Heart left ventricle (tissue), 16 donors: ENCODE measurements at places on chromosomes 7 and 10. TPM values are rescaled to one million over a fixed set of nuclear protein-coding genes. Genes with fewer than 3 reads are reported as not detected.

DNA sequence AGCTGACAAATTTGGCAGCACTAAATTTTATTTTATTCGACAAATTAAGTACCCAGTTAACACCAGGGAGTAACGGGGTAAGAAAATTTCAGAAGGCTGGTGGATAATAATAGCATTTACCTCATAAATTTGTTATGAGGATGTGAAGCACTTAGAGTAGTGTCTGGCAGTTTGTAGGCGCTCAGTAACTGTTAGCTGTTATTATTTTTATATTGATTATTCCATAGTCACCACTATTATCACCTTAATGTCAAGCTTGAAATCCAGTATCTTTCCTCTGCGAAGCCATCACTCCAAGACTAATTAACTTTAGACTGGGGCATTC, 563 bp upstream of the COA1 start:
- no peak for DNase-seq

The MYO1G gene
- 0.13 TPM for total RNA-seq

The SFTPD gene
- total RNA-seq: not detected

- no peak for DNase-seq
Measured at GRCh38 chr10:44069573-44069972, 315.3 kb downstream of the CXCL12 start.

The SEC23IP gene
- total RNA-seq: 36.8 TPM

The BEND7 gene
- 11.9 TPM for total RNA-seq

DNA sequence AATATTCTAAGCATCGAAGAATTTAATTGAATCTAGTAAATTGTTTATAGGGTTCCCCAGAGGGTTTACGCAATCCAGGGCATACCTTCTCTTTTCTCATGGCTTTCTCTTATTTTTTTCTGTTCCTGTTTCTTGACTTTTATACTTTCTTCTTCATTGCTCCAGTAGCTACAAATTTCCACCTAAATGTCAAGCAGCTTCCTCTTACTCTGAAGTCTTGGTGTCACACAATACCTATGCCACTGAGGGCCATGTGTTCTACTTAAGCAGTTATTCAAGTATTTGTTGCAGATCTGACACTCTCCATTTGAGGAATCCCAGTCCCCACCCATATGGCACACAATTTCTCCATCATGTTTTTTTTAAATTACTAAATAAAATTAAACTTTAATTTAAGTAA, 343.1 kb upstream of the MBL2 start:
- DNase-seq: no peak

The ATRNL1 gene
- total RNA-seq: 11.4 TPM

DNA sequence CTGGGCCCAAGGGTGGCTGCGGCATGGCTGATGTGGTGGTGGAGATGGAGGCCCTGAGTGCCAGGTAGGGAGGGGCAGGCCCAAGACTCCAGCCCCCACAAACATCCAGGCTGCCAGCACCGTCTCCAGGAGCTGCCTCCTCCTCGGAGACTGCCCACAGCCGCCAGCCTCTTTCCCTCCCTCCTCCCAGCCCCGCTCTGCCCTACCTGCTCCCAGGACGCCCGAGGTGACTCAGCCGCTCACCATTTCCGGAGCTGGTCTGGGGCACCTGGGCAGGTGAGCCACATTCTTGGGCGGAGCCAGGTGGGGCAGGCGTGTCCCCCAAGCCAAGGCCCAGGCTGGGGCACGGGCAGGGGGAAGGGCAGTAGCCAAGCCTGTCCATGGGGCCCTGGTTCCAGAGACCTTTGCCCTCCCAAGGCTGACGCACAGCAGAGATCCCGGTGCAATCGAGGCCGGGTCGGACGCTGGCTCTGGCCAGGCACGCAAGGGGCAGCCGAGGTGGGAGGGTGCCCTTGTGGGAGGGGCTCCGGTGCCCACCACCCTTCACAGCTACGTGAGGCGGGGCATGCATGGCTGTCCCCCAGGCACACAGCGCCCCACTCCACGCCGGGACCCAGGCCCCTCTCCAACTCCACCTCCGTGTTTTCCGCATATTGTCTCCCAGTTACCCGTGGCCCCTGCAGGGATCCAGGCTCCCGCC, 8.8 kb downstream of the ADAP1 start:
- DNase-seq: peak; percentile 17

The TUBAL3 gene
- total RNA-seq: 2.8 TPM

DNA sequence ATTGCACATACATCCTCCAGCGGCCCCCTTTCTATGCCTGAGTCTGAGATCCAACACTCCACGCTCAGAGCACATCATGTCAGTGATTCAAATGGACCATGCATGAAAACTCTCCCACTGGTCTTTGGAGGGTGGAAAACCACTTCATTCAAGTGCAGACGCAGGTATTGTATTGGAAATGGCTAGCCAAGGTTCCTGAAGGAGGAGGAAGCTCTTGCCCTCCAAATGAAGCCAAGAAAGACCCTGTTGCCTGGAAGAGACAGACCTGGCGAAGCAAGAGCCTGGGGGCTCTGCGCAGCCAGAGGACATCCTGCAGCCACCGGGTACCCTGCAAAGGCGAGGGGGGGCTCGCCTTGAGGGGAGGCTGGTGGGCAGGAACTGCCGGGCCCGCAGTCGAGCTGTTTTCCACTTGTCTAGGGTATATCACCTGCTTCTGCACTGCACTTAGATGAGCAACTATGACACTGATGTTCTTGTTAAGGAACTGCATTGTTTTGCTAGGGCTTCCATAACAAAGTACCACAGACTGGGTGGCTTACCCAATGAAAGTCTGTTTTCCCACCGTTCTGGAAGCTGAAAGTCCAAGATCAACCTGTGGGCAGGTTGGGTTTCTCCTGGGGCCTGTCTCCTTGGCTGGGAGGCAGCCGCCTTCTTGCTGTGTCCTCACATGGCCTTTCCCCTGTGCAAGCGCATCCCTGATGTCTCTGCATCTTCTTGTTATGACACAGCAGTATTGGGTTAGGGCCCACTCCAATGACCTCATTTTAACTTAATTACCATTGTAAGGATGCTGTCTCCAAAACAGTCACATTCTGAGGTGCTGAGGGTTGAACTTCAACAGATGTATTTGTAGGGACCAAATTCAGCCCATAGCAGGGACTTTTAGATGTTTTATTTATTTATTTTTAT, 233.4 kb downstream of the ARHGAP12 start:
- DNase-seq: no peak

The GLI3 gene
- total RNA-seq: 8.4 TPM

DNA sequence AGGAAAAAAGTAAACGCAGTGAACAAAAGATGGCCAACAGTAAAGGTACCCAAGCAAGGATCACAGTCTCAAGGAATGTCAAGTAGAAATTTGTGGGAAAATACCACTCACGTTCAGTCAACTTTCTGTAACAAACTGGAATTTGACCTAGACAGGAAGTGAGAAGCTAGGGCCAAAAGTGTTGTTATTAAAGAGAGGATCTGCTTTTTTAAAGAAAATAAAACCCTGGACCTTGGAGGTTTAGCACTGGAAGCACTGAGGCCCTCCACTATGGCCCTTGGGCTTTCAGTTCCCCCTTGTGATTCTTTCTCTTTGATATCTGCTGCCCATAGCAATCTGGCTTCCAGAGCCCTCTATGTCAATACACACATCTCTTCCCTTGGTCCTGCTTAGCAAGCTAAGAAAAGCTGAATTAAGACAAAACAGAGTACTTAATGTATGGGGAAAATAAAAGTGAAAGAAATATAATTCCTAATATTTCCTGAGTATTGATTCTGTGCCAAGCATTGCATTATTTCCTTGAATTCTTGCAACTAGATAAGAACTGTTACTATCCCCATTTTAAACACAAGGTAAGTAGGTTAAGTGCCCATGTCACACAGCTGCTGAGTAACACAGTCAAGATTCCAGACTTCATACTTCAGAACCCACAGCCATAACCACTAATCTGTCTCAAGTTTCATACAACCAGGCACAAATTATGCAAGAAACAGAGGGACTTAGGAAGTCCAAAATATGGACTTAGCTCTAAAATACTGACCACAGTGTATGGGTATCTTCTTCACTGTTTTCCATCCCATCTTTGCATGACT, 2.6 kb upstream of the ZNF438 start:
- DNase-seq: no peak

- no peak for DNase-seq
Measured at GRCh38 chr7:37408291-37409228, 40.1 kb downstream of the ELMO1 start.

The EVX1 gene
- total RNA-seq: not detected

The CPA4 gene
- total RNA-seq: not detected

The SPOCK2 gene
- 5.1 TPM for total RNA-seq

GRCh38 chr10:69421611-69422308, 5.0 kb upstream of the TACR2 start:
- DNase-seq: peak; percentile 90

- DNase-seq: no peak
Measured at GRCh38 chr10:55242544-55242943, 441.5 kb upstream of the PCDH15 start.

- DNase-seq: no peak
Measured at GRCh38 chr7:16670021-16670420, 24.0 kb downstream of the BZW2 start.

The NRG3 gene
- not detected for total RNA-seq

- DNase-seq: no peak
Measured at GRCh38 chr7:21103426-21104123, 316.9 kb upstream of the SP8 start.

The EBF3 gene
- 5.0 TPM for total RNA-seq

The CYP3A7 gene
- not detected for total RNA-seq

The NUTM2E gene
- total RNA-seq: not detected

The COX15 gene
- total RNA-seq: 28.5 TPM
